Iris pigment epithelial cell (primary cell): ENCODE measurements at places on chromosomes 2 and 18.
A peak's percentile ranks its signal among the peaks of the same experiment; 100 is the strongest.

DNA sequence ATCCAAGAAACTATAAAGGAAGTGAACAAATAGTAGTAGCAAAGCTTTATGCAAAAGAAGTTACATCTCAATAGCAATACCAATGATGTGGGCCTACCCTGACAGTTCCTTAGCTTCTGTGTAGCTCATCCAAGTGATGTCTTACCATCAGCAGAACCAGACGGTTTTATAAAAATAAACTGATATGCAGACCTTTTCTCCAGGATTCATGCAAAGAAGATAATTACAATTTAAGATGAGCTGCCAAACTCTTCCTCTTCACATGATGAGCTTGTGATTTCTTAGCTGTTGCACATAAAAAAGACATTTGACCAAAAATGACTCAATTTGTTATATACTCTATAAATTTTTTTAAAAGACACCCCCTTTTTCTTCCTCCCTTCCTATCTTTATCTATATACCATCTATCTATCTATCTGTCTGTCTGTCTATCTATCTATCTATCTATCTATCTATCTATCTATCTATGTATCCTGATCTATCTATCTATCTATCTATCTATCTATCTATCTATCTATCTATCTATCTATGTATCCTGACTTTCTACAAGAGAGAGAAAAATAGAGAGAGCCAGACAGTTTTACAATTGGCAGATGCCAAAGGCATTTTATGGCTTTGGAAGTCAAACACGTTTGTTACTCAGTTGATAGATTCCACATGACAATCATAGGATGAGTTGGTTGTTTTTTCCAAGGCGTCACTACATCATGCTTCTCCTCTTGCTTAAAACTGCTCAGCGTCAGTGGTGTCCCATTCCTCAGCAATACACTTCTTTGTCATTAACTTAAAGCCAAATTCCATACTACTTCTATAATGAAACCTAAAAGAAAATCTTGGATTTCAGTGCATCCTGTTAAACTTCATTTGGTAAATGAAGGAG, 65.9 kb upstream of the ACTR3 start:
- no peak for DNase-seq

GRCh38 chr2:38149531-38149930, 73.6 kb upstream of the CYP1B1 start:
- peak; percentile 66 for DNase-seq

DNA sequence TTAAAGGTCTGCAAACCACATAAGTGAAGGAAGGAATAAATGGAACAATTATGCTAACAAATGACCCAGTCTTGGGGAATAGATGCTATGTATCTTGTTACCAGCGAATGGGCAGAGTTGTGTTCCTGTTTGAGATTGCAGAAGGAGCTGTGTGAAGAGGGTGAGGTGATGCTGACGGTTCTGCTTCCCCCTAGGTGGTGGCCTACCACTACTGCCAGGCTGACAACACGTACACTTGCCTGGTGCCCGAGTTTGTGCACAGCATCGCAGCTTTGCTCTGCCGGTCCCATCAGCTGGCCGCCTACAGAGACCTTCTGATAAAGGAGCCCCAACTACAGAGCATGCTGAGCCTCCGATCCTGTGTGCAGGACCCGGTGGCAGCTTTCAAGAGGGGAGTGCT, 111.7 kb downstream of the WDSUB1 start:
- no peak for DNase-seq

DNA sequence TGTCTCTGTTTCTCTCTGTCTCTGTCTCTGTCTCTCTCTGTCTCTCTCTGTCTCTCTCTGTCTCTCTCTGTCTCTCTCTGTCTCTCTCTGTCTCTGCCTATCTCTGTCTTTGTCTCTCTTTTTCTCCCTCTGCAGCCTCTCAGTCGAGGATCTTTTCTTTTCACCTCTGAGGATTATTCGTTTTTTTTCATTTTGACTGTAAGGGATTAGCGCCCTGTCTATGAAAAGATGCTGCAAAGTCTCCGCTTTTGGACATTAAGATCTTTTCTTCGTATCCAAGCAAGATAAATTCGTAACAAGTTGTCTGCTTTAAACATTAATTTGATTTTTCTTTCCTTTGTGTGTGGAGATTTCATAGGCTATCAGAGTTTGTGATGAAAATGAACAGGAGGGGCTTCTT, 191.2 kb upstream of the TPO start:
- DNase-seq = no peak

GRCh38 chr2:46230677-46231425, 66.4 kb upstream of the EPAS1 start:
- DNase-seq = no peak
